ENCODE measurements at places on chromosomes 16 and 17.

DNA sequence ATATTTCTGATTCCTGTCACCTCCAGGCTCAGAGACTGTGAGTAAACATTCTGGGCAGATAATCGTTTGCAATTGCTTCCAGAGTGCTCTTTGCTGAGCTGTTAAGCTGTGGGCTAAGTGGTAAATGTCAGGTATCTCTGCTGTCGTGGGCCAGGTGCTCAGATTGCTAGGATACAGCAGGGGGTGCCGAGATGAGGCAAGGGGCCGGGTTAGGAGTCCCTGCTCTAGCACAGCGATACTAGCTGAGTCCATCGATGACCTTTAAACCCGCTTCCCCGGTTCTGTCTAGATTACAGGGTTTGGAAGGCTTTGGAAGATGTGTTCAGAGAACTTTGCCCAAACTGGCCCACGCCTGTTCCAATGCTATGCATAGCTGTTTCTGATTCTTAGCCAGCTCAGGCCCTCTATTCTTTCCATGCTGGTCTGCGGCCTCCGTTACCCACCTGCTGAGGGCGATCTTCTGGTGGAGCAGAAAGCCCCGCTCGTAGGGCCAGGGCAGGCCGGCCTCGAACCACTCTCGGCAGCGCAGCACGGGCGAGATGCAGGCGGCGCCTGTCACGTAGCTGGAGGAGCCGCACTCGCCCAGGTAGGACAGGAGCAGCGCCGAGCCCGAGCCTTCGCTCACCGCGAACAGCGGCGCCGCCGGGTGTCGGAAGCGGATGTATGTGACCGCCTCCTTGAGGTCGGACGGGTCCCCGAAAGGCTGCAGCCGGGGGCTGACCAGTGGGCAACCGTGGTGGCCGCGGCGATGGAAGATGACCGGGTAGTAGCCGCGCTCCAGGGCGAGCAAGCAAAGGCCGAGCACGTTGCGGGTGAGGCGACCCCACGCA is 979 bp downstream of the ABHD15 start:
- no peak for DNase-seq

- DNase-seq, result no peak
Observed at GRCh38 chr17:1244606-1245012, 25.6 kb upstream of the BHLHA9 start.

DNA sequence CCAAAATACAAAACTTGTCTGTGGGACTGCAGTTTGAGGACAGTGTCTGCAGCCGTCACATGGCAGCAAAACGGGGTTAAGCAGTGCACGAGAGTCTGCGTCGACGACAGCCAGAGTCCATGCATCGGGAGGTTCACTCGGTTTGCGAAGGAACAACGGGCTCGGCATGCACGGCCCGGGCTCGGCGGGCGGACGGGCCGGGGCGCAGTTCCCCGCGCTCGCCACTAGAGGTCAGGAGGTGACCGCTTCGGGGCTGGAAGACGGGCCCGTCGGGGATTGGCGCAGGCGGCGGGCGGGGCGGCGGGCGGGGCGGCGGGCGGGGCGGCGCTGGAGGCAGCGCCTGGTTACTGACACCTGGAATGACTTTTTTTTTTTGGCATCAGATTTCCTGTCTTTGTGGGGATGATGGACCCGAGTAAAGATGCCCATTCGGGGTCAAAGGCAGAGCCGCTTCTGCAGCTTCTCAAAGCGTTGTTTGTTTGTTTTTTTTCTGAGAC is 6.5 kb downstream of the SCGB1C2 start:
- DNase-seq, result peak; percentile 29

DNA sequence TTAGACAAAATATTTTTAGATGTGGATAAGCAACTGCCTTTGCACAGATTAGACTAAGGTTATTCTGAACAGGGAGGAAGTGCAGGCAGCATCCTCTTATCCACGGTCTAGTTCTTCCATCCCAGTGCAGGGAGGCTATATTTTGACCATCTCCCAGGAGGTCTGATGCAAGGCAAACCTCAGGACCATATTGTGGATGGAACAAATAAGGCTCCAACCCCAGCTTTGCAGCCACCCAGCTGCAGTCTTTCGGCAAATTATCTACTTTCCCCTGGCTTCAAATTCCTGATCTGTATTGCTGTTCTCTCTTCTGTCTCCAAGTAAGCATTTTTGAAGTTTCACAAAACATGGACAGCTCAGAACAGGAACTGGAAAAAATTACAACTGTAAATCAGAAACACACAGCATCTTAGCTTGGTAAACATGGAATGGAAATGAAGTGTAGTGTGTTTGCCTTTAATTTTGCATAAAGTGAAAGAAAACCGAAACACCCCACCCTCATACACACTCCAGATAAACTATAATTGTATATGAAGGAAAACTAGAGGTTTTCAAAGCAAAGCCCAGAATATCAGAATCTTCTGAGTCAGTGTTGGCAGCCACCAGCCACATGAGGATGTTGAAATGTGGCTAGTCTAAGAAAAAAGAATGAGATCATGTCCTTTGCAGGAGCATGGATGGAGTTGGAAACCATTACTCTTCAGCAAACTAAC is 33.5 kb upstream of the MON1B start:
- DNase-seq, result no peak

- DNase-seq, result no peak
Observed at GRCh38 chr17:63918305-63918704, 334 bp downstream of the GH1 start.

DNA sequence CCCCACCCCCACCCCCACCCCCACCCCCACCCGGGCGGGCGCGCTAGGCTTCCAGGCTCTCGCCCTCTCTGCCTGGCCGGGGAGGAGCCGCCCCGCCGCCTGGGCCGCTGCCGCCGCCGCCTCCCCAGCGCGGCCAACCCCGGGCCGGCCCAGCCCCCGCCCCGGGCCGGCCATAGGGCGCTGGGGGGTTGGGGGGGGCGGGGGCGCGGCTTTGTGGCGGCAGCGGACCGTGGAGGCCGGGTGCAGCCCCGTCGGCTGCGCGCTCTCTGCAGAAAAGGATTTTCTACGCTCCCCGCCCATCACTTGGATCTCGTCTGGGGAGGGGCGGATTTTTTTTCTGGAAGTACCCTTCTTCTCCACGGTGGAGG is 230.9 kb downstream of the MRTFB start:
- peak; percentile 29 for DNase-seq

DNA sequence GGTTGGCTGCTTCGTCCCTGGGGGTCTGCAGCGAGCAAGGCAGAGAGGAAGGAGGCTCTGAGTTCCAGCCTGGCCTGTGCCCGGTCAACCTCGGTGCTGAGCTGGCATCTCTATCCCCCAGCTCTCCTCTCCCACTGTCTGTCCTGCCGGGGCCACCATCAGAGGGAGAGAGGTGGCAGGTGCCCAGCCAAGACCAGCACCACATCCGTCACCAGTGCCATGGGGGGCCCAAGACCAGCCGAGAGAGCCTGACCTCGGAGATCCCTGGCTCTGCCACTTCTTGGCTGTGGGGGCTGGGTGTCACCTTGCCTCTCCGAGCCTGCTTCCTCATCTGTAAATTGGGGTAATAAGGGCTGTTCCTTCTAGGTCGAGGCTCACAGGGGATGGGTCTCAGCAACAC is 560 bp upstream of the P2RX1 start:
- DNase-seq, result no peak

GRCh38 chr17:41796121-41796895 is 9.8 kb upstream of the JUP start:
- no peak for DNase-seq

- DNase-seq, result no peak
Observed at GRCh38 chr16:75494661-75495075, 573 bp downstream of the CHST6 start.

- DNase-seq, result no peak
Observed at GRCh38 chr17:15915961-15916360, 29.0 kb upstream of the ADORA2B start.

- DNase-seq, result no peak
Observed at GRCh38 chr17:63955232-63955631, 17.5 kb downstream of the SCN4A start.

GRCh38 chr16:54911079-54911478 is 19.6 kb upstream of the IRX5 start:
- no peak for DNase-seq

DNA sequence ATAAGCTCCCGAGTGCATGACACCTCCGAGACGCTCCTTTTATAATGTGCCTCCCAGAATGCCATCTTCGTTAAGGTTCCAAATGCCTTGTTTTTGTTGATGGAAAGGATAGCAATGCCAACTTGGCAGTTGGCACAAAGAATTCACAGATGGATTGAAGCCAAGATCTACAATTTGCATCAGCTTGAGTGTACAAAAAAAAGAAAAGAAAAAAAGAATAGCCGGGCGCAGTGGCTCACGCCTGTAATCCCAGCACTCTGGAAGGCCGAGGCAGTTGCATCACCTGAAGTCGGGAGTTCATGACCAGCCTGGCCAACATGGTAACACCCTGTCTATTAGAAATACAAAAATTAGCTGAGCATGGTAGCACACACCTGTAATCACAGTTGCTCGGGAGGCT is 7.6 kb downstream of the TBC1D16 start:
- no peak for DNase-seq

GRCh38 chr16:80973991-80974390 is 32.7 kb downstream of the CMC2 start:
- DNase-seq, result no peak

GRCh38 chr17:2416010-2416734 is 15.3 kb upstream of the MNT start:
- DNase-seq, result peak; percentile 40

GRCh38 chr17:60151355-60151754 is 1.6 kb downstream of the CA4 start:
- no peak for DNase-seq

DNA sequence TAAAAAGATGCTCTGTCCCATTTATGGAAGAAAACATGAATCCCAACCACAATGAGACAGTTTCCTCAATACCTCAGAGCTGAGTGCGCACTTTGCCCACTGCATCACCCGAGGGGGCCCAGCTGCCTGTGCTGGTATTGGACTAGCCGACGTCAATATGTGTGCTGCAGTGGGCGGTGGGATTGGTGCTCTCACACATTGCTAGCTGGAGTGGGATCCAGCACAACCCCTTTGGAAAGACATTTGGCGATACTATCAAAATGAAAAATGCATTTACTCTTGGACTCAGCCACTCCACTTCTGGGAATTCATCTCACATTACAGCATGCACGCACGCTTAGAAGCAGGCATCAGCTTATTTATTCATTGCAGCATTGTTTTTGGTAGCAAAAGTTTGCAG is 289.2 kb upstream of the FOXF1 start:
- no peak for DNase-seq

DNA sequence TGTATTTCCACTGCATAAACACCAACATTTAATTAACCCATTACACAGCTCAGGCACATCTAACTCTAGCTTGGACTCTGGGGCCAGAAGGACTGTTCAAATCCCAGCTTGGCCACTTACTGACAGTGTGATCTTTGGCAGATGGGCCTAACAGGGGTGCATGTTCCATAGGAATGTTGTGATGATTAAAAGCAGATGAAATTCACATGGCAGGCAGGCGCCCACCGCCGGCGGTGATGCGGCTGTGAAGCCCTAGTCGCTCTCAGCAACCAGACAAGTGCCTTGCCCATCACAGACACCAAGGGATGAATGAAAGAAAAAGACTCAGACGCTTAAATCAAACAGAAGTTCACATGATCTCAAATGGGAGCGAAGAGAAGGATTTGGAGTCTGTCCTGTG is 84.6 kb upstream of the WSB1 start:
- DNase-seq, result no peak

GRCh38 chr17:70375813-70376770 is 206.8 kb downstream of the KCNJ2 start:
- no peak for DNase-seq

GRCh38 chr16:943971-944370 is 26.8 kb downstream of the LMF1 start:
- no peak for DNase-seq

DNA sequence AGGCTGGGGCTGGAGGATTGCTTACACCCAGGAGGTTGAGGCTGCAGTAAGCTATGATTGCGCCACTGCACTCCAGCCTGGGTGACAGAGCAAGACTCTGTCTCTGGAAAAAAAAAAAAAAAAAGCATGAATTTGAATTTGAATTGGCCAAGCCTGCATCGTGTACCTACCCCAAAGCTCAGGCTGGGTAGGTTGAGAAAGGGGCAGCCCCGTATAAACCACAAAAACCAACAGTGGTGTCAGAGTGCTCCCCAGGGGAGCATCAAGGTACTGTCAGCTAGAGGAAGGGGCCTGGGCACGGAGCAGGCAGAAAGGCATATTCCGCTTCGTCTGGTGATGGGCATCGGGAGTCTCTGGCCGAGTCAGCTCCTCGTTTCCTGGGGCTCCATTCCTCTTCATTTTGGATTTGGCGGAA is 40.9 kb downstream of the RAP1GAP2 start:
- no peak for DNase-seq

DNA sequence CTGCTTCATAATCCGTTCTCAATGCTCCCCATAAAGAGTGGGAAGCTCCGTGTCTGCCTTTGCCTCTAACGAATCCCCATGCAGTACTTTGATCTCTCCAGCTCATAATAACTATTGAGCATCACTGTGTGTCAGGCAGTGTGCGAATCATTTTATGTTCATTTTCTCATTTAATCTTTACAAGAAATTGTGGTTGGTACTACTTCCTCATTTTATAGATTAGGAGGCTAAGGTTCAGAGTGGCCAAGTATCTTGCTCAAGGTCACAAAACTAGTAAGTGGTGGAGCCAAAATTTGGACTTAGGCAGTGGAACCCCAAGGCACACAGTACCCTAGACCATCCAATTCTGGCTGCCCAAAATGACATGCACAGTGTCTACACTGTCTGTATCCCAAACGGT is 44.8 kb downstream of the ABCC12 start:
- DNase-seq, result no peak

DNA sequence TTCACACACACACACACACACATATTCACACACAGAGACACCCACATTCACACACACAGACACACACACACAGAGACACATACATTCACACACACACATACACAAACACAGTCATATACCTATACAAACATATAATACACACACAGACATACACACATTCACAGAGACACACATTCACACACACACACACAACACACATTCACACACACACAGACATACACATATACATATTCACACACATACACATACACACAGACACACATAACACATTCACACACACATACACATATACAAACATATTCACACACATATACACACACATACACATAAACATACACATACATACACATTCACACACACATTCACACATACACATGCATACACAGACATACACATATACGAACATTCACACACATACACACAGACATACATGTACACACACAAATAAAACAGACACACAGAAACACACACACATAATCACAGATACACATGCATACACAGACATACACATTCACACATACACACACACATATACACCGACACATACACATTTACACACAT is 7.9 kb downstream of the PRCD start:
- DNase-seq, result no peak

- no peak for DNase-seq
Observed at GRCh38 chr17:1559047-1560043, 3.2 kb downstream of the PITPNA start.

GRCh38 chr17:83117583-83117982 is 38.2 kb downstream of the METRNL start:
- no peak for DNase-seq

- DNase-seq, result no peak
Observed at GRCh38 chr17:53668854-53669253, 153.9 kb upstream of the KIF2B start.
